ENCODE measurements at places on chromosomes 7 and 10.

DNA sequence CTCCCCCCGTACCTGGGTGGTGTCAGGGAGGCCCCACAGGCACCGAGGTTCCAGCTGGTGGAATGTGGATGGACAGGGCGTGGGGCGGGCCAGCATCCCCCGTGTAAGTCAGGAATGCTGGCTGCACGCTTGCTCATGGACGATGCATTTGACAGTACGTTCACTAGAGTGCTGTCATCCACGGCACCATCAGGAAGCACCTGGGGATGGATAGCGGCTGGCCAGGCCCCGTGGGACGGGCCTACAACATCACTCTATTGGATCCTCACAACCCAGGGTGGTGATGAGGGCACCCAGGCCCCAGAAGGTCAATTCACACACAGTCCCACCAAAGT is 63.6 kb downstream of the INSIG1 start:
- no peak for DNase-seq

DNA sequence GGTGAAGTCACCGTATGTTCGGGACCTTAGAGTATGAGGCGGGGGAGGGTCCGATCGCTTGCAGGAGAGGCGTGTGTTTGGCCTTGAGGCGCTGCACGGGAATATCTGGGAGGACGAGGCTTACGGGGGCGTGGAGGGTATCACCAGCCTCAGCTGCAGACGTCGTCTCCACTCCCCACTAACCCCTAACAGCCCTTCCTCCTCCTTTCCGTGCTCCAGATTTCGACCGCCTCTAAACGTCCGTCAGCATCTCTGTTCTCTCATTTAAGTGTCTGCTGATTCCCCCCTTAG is 23.5 kb upstream of the ZNF12 start:
- DNase-seq = no peak

GRCh38 chr7:767580-767940 is 40.5 kb upstream of the PRKAR1B start:
- DNase-seq = no peak

GRCh38 chr10:8121201-8121890 is 66.9 kb downstream of the GATA3 start:
- DNase-seq = no peak

GRCh38 chr7:157866336-157866924 is 529.6 kb downstream of the DNAJB6 start:
- no peak for DNase-seq

GRCh38 chr7:103637726-103638125 is 191.7 kb upstream of the SLC26A5 start:
- DNase-seq = no peak

DNA sequence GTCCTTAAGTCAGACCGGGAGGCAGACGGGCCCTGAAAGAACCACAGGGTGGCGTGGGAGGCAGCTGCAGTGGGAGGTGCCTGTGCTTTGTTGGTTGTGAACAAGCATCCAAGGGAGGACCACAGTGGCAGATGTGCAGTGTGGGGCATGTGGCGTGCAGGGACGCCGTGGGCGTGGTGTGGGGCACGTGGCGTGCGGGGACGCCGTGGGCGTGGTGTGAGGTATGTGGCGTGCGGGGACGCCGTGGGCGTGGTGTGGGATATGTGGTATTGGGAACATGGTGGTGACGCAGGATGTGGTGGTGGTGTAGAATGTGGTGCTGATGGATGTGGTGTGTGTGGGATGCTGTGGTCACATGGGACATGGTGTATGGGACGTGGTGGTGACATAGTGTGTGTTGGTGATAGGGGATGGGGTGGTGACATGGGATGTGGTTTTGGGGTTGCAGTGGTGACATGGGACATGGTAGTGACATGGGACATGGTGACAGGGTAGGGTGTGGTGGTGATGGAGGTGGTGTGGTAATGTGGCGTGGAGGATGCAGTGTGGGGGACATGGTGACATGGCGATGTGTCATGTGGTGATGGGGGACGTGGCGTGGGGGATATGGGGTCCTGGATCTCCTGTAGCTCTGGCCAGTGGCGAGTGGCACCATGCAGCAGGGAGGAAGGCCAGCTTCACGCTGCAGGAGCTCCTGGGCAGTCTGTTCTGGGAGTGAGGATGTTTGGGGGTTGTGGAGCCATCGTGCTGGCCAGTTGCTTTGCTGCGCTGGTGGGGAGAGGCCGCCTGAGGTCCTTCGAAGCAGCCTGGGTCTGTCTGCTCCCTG is 78.8 kb downstream of the INPP5A start:
- no peak for DNase-seq

- DNase-seq = no peak
Measured at GRCh38 chr7:13327669-13328068, 640.2 kb downstream of the ARL4A start.

GRCh38 chr7:87624628-87625027 is 3.6 kb upstream of the RUNDC3B start:
- peak; percentile 6 for DNase-seq

- no peak for DNase-seq
Measured at GRCh38 chr7:109402107-109402506, 832.4 kb downstream of the DNAJB9 start.
